Eye (tissue), 1 donor: ENCODE measurements at places on chromosomes 4 and X.

DNA sequence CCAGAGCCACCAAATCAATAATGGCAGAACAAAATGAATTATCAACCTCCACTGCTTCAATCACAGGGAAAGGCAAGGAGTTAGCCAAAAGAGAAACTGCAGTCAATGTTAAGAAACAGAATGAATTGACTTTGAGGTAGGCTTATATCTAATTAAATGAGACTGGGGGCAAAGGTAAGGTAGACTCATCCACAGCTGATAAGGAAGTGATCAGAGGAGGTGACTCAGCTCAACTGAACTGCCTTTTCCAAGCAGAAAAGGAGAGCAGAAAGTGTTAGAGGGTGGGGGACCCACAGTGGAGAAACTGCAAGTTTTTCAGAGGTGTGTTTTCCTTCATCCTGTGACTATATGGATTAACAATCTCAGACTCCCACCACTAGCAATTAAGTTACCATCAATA lies 345.8 kb upstream of the PPARGC1A start:
- no peak for DNase-seq

- no peak for DNase-seq
Measured at GRCh38 chrX:22760513-22761057, 239.2 kb upstream of the DDX53 start.

DNA sequence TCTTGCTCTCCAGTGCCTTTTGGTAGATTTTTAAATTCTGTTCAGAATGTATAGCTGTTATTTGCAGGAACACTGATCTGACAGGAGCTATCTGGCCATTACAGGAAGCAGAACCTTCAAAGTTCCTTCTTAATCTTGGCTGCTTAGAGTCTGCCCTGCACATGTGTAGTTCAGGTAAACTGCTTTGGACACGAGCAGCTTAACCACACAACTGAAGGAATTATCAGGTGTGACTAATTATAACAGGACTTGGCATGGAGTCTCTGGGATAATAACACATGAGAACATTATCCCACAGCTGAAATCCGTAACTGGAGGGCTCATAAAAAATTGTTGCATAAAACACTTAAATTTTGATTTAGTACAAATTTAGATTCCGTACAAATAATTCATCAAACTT lies 11.6 kb upstream of the ING2 start:
- no peak for DNase-seq

DNA sequence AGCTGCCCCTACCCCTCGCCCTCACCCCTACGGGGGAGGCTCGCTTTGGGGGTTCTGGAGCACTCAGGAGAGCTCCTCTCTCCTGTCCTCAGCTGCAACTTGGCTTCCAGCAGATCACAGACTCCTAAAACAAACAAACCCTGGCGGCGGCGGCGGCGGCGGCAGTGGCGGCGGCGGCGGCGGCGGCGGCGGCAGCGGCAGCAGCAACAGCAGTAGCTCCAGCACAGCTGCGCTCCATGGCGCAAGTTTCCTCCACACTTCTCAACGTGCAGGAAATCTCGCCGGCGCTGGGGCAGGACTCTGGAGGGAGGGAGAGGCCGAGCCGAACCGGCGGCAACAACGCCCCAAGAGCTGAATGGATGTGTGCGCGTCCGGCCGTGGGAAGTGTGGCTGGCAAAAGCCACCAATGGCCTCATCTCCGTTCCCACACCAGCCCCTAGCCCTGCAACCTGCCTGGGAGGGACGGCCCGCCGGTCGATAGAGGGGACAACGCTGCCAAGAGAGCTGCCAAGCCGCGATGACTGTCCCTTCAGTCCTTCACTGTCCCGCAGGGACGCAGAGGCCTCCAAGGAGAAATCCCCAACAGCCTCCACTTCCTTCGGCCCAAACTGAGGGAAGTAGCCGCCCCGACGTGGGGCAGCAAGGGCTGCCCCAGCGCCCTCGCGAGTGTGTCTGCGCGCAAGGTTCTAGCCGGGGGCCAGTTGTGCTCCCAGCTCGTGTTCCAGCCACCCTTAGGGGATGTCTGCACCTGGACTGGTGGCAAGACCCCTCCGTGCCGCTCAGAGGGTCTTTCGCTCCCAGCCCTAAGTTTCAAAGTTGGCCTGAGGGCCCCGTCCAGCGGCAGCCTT lies 775 bp downstream of the SHROOM4 start:
- DNase-seq, result peak; percentile 66
